ENCODE measurements at places on chromosomes 2 and 18. TPM values are rescaled to one million over a fixed set of nuclear protein-coding genes. Genes with fewer than 3 reads are reported as not detected.

Gene TET3
- total RNA-seq = 7.9 TPM

GRCh38 chr18:42365591-42365990 is 410.6 kb downstream of the PIK3C3 start:
- H3K27me3 ChIP-seq = no peaks in the 10 kb centered on the region
- H3K4me3 ChIP-seq = no peak overlapping the region
- H3K36me3 ChIP-seq = no peaks in the 10 kb centered on the region

GRCh38 chr2:47070920-47071824 is 83.9 kb downstream of the STPG4 start:
- peak overlapping the region; percentile 97 for H3K27ac ChIP-seq
- H3K36me3 ChIP-seq = no peaks in the 10 kb centered on the region
- DNase-seq = no peak

Gene TRIM43
- total RNA-seq = not detected

Gene CPLX4
- not detected for total RNA-seq

DNA sequence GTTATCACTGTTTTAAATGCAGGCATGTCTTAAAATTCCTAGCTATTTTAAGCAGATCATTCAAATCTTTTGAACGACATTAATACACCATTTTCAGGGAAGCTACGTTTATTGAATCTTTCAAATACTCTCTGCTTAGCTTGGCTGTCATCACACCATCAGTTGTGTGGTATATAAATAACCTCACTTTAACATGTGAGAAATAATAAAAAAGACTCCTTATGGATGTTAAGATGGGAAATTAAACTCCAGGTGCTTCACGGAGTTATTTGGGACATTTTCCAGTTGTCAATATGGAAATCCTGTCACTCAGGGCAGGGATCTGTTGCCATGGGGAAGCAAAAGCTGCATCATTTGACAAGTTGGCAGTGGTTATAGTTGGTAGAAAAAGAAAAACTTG is 649.2 kb upstream of the CDH2 start:
- no peak overlapping the region for H3K4me3 ChIP-seq
- H3K27me3 ChIP-seq = no peaks in the 10 kb centered on the region

DNA sequence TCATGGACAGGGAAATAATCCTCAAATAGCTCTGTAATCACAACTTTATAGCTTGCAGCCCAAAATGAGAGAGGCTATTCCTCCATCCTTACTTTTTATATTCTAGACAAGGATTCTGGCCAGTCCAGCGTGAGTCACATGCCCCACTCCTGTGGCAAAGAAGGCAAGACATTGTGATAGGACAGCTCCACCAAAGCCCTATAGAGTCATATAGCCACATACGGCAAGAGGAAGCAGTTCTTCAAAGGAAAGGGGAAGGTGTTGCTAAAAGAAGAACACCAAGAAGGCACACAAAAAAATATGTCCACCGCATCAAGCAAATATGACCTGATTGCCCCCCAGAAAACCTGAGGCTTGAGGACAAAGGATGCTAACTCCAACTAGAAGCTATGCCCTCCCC is 3.4 kb upstream of the GFPT1 start:
- no peaks in the 10 kb centered on the region for H3K4me1 ChIP-seq
- H3K27me3 ChIP-seq = no peaks in the 10 kb centered on the region
- H3K4me3 ChIP-seq = no peak overlapping the region
- DNase-seq = no peak
- no peaks in the 10 kb centered on the region for H3K36me3 ChIP-seq

GRCh38 chr2:196293751-196294515 is 122.6 kb upstream of the STK17B start:
- no peaks in the 10 kb centered on the region for H3K27me3 ChIP-seq
- H3K27ac ChIP-seq = peak overlapping the region; percentile 28
- peaks cover 7% of the 10 kb centered on the region for H3K4me1 ChIP-seq

- no peak overlapping the region for H3K27ac ChIP-seq
- H3K27me3 ChIP-seq = no peaks in the 10 kb centered on the region
- H3K4me1 ChIP-seq = no peaks in the 10 kb centered on the region
- no peaks in the 10 kb centered on the region for H3K36me3 ChIP-seq
- no peak overlapping the region for H3K4me3 ChIP-seq
These were observed 232.5 kb downstream of the MYT1L start for GRCh38 chr2:2098458-2099167.

Gene QPCT
- total RNA-seq = 3.7 TPM

DNA sequence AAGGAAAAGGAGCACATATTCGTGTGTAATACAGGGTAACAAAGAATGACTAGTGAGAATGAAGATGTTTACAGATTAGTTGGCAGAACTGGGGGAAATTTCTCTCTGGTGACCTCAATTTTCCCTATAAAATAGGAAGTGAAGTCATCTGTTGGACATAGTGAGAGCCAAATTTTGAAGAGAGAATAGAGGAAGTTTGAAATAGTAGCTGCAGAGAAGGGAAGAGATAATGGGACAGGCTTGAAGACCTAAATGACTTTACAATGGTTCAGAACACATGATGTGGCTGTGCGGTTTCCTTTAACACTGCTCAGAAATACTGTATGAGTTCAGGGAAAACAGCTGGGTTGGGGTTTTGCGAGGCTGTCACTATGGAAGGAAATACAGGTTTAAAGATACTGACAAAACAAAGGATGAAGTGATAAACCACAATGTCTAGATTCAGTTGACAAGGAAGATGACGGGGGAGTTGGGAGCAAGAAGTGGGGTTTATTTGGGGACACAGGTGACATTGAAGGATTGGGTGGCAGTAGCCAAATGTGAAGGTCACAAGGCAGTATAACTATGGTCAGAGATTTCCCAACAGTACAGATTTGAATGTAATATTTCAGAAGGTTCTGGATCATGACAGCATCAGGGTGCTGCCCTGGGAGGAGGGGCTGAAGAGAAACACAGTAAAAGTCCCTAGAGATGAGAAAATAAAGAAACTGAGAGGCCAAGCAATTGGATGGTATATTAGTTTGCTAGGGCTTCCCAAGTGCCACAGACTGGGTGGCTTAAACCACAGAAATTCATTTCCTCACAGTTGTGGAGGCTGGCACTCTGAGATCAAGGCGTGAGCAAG is 82.6 kb upstream of the TANK start:
- H3K27ac ChIP-seq = peak overlapping the region; percentile 82
- no peak for DNase-seq
- H3K27me3 ChIP-seq = no peaks in the 10 kb centered on the region
- H3K4me3 ChIP-seq = no peak overlapping the region
- no peaks in the 10 kb centered on the region for H3K4me1 ChIP-seq

Gene RNF144A
- 17.1 TPM for total RNA-seq

GRCh38 chr2:168961450-168962229 is 60.5 kb downstream of the G6PC2 start:
- H3K27me3 ChIP-seq = no peaks in the 10 kb centered on the region
- H3K4me1 ChIP-seq = no peaks in the 10 kb centered on the region
- no peak overlapping the region for H3K4me3 ChIP-seq
- no peak overlapping the region for H3K27ac ChIP-seq

DNA sequence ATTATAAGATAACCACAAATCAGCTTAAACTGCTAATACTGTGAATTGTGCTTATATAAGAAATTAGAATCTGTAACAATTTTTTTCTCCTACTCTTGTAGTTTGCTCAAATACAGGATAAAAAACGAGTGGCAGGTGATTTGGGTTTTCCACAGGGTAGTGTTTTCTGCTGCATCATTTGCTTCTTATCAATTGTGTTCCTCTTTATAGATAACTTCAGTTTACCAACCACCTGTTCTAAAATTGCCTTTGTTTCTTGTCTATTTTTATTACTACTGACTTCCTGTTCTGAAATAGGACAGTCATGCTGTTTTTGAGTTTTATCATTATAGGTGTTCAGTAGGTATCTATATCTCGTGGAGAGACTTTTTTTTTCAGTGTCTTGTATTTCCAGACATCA is 56.9 kb downstream of the MFSD6 start:
- no peaks in the 10 kb centered on the region for H3K27me3 ChIP-seq
- no peak overlapping the region for H3K27ac ChIP-seq
- H3K4me3 ChIP-seq = no peak overlapping the region
- peaks cover 9% of the 10 kb centered on the region for H3K4me1 ChIP-seq
- no peak for DNase-seq

Gene PNPT1
- total RNA-seq = 11.5 TPM

All from breast epithelium (tissue), 4 donors.